ENCODE measurements at places on chromosomes 4 and X.

GRCh38 chrX:134551376-134552048 lies 91.5 kb downstream of the HPRT1 start:
- DNase-seq = no peak

DNA sequence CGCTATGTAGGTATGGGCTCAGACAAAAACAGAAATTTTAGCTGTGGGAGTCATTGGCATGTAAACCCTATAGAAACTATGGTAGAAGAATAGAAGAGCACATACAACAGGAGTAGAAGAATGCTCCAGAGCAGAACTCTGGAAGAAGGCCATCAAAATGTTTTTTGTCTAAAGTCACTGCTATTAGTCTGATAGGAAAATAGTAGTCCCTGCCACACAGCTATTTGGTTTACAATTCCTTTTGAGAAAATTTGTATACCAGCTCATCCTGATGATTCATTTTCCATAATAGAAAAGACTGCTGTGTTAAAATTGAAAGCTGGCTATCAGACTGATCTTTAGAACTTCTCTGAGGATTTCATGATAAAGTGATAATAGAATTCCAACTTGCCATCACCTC lies 32.8 kb upstream of the ADAD1 start:
- DNase-seq = no peak

- peak; percentile 88 for DNase-seq
These were observed 46.4 kb downstream of the ASMT start for GRCh38 chrX:1661048-1661921.

- DNase-seq = peak; percentile 46
These were observed 14.5 kb downstream of the SPACA5 start for GRCh38 chrX:48021026-48021900.

DNA sequence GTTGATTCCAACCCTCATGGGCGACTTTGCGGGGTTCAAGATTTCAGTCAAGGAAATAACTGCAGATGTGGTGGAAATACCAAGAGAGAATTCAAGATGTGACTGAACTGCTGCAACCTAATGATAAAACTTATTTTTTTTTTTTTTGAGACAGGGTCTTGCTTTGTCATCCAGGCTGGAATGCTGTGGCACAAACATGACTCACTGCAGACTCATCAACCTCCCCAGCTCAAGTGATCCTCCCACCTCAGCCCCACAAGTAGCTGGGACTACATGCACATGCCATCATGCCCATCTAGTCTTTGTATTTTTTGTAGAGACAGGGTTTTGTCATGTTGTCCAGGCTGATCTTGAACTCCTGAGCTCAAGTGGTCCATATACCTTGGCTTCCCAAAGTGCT lies 19.5 kb upstream of the WDFY3 start:
- no peak for DNase-seq

GRCh38 chr4:39721788-39722187 lies 23.9 kb downstream of the UBE2K start:
- no peak for DNase-seq

DNA sequence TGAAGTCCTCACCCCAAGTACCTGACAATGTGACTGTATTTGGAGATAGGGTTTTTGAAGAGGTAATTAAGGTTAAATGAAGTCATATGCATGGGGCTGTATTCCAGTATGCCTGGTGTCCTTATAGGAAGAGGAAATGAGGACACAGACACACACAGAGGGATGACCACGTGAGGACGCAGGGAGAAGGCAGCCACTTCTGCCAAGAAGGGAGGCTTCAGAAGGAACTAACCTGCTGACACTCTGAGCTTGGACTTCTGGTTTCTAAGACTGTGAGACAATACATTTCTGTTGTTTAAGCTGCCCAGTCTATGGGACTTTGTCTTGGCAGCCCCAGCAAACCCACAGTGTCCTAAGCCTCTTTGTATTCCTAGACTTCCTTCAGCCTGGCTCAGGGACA lies 3.0 kb upstream of the SLC2A9 start:
- no peak for DNase-seq

- DNase-seq = no peak
These were observed 54.0 kb downstream of the ING2 start for GRCh38 chr4:183558873-183559272.

Data from activated CD4-positive, CD25-positive, alpha-beta regulatory T cell treated with anti-CD3 and anti-CD28 coated beads, Interleukin-2, amount 50 U/mL, for 16 hours (primary cell).